ENCODE measurements at places on chromosomes 2 and 18.

- DNase-seq: no peak
Observed at GRCh38 chr2:177052471-177052870, 160.1 kb upstream of the HNRNPA3 start.

DNA sequence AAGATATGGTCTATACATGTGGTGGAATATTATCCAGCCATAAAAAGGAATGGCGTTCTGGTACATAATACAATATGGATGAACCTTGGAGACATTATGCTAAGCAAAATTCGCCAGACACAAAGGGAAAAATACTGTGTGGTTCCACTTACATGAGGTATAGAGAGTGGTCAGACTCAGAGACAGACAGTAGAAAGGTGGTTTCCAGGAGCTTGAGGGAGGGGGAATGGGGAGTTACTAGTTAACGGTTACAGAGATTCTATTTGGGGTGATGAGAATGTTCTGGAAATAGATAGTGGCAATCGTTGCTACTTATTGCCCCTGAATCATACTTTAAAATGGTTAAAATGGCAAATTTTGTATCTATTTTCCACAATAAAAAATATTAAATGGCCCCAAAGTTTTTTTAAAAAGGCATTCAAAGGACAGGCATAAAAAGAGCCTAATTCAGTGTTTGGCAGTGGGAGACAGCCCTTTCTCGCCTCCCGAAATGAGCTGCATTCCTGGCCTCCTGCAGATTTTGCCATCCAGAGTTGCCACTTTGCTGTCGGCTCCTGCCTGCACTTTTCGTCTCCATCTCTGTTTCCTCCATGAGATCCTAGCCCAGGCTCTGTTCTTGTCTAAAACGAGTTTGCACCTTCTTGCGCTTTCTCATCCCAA is 13.5 kb downstream of the TNFRSF11A start:
- DNase-seq: no peak

GRCh38 chr2:239769554-239770245 is 255.4 kb downstream of the NDUFA10 start:
- no peak for DNase-seq

GRCh38 chr2:207960911-207961310 is 64.4 kb downstream of the PLEKHM3 start:
- no peak for DNase-seq

- no peak for DNase-seq
Observed at GRCh38 chr18:63063171-63063570, 256.4 kb downstream of the BCL2 start.

Measured in omental fat pad (tissue), 4 donors.